ENCODE measurements at places on chromosomes 7 and 10.

DNA sequence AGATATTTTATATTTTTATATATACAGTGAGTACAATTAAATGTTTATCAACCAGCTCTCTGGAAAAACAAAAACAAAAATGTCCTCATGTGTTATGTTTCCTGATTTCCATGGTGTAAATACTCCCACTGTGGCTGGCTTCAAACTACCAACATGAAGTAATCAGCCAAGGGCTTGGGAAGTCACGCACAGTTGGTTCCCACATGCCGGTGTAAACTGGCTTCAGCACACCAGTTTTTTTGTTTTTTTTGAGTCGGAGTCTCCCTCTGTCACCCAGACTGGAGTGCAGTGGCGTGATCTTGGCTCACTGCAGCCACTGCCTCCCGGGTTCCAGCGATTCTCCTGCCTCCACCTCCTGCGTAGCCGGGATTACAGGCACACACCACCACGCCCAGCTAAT lies 11.8 kb downstream of the OSBPL3 start:
- DNase-seq, result no peak

GRCh38 chr7:29274146-29275017 lies 79.8 kb downstream of the CHN2 start:
- no peak for DNase-seq

GRCh38 chr10:49834201-49834600 lies 72.1 kb upstream of the OGDHL start:
- DNase-seq, result no peak

GRCh38 chr10:24958721-24959381 lies 6.4 kb upstream of the PRTFDC1 start:
- DNase-seq, result no peak

DNA sequence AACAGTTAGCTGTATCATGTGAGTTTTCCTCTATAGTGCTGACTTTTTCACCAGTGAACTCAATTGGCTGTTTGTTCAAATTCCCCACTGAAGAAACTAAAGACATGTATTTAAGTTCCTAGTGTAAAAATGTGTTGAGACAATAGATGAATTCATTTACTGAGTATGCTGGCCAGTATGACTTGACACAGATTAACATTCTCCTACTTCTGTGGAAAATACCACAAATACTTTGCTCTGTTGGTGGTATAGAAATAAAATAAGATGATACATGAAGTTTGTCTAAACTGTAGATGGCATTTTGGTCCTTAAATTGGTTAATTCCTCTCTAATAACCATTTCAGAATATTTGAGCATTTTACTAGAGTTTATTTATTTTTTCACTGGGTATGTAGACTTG lies 227.7 kb upstream of the TEX47 start:
- DNase-seq, result no peak

DNA sequence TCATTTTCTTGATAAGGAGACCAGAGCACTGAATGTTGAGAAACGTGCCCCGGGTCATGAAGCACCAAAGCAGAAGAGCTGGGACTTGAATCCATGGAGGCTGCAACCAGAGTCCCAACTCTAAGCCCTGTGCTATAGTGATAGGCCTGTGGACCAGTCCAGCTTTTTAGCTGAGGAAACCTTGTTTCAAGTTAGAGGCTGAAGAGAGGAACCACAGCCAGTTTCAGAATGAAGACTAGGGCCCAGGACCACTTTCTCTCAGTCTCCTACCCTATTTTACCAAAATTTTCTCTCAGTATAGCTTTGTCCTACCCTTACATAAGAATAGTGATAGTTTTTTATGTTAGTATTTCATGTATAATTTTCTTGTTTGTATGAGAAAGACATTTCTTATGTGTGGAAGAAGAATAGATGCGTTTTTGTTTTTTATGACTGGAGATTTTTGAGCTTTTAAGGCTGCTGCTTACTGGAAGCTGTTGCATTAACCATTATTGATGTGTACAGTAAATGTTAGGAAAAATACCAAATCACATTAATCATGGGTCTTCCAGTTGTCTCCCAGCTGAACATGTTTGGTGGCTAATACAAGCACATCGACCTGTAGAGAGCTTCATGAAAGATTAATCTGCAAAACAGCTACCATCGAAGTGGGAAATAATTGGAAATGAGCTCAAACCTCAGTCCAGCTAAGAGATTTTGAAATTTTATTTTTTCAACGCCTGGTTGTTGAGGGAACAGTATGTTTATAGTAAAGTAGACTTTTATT lies 45.0 kb upstream of the CSTF2T start:
- no peak for DNase-seq

GRCh38 chr10:86742230-86742629 lies 14.2 kb upstream of the BMPR1A start:
- DNase-seq, result no peak

DNA sequence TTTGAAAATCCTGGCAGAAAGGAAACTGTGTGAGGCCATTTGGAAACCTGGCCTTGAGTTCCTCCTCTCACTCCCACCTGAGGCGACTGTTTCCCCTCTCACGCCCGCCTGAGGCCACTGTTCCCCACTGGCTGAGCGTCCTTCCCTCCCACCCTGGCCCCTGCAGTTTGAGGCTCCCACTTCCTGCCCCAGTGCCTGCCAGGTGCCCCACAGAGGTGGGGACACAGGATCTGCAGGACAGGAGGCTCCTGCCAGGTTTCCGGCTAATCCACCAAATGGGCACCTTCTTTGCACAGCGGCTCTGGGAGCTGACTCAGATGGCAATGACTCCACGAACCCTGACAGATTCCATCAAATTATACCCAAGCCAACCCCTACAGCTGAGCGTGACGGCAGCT lies 24.3 kb upstream of the LARP4B start:
- DNase-seq, result no peak

DNA sequence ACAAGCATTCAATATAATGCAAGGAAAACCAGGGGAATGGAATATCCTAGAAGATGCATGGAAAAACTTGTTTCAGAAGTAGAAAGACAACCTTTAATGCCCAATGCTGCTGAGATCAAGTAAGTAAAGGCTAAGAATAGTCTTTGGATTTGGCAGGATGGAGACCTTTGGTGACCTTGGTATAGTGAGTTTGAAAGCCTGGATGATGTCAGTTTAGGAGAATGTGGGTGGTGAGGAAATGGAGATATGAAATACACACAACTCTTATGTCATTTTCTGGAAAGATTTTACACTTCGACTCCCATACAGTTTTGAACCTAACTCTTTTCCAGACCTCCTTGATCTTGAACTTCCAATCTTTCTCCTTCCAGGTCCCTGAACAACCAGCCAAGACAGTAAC lies 185.7 kb downstream of the TFEC start:
- DNase-seq, result no peak

- DNase-seq, result no peak
Measured at GRCh38 chr10:49277973-49278372, 21.0 kb upstream of the C10orf71 start.

DNA sequence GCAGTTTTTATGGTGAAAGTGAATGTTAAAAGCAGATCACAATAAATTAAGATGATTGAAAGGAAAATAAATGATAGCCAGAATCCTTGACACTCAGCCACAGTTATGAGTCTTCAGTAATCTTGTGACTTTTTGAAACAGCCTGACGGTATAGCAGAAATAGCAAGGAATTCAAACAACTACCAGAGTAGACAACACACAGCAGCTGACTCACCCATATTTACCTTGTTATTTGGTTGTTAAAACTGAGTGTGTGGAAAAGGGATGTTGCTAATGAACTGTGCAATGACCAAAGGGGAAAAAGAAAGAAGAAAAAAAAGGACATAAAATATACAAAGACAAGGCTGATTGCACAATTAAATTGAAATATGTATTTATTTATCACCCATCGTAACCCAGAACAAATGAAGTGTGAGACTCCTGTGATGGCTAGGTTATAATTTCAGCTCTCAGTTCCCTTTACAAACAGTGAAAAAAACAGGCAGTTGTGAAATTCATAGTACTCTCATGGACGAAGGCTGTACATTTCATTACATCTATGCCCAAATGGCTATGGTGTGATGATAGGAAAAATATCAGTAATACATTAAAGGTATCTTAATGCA lies 1023.0 kb upstream of the SORCS1 start:
- DNase-seq, result no peak

DNA sequence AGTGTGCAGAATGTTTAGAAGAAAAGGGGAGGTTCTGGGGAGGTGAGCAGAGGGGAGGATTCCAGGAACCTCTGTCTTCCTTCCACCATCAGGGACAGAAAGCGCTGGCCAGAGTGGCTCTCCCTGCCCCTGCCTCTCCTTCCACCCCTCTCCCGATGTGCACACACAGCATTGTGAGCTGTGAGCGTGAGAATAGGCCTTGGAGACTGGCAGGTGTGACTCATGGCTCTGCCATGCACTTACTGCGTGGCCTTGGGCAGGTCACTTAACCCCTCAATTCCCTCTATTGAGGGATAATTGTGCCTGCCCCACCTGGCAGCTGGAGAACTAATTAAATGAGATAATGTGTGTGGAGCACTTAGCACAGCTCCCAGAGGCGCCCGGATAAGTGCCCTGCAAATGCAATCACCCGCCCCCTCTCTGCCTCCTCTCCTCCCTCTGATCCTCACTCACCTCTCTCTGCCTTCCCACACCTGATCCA lies 115.4 kb downstream of the ZMIZ1 start:
- DNase-seq, result no peak

GRCh38 chr10:34169131-34169530 lies 646.0 kb downstream of the PARD3 start:
- no peak for DNase-seq

DNA sequence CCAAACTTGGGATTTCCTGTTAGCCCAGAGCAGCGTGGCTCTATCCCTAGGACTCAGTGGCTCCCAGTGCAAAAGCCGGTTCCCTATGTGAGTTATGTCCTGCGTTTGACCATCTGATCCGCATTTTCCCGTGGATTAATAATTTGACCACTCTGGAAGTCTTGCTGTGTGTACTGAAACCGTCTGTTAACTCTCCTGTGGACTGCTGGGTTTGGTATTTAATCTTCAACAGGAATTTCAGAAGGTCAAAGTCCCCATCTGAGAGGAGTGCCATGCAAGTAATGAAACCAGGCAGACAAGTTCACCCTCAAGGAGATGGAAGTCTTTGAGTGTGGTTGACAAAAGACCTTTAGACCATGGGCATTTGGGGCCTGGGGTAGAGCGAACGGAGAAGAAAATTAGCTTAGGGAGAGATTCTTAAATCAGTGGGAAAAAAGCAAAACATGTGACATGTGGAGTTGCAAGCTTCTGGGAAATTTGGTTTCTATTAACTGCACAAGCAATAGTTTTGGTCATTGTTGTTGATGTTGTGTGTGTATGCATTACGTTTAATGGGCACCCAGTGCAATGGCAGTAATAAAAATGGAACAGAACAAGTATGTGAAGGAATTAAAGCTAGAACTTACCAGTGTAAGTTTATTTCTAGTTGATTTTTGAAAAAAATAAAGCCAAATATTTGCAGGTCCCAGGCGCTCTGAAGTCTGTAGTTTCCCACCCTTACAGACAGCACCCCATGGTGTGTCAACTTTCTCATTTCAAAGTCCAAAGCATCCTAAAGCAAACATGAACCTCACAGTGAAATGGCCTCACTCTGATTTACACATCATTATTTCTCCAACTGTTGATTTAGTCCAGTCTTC lies 38.2 kb downstream of the LYZL1 start:
- DNase-seq, result no peak

Data from stimulated activated CD4-positive, alpha-beta T cell treated with anti-CD3 and anti-CD28 coated beads, Interleukin-1b, Interleukin-23, amount 100 ng/mL, for 1 hour (primary cell).